ENCODE measurements at places on chromosomes 3 and 15.

DNA sequence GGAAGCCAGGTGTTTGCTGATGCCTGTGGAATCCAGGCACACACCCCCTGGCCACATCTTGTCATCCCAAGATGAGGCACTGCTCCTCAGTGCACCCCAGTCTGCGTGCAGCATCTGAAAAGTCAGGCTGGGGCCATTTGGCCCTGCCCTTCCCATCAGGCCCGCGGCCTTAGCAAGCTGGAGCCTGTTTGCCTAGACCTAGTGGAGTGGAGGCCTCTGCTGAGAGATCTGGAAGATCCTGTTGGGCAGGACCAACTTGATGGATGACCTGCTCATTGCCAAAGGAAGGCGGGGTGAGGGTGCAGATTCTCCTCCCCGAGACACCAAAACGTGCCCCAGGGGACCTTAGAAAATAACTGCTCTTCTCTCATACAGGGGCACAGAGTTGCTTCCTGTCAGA is 220.2 kb downstream of the SHQ1 start:
- DNase-seq = no peak

DNA sequence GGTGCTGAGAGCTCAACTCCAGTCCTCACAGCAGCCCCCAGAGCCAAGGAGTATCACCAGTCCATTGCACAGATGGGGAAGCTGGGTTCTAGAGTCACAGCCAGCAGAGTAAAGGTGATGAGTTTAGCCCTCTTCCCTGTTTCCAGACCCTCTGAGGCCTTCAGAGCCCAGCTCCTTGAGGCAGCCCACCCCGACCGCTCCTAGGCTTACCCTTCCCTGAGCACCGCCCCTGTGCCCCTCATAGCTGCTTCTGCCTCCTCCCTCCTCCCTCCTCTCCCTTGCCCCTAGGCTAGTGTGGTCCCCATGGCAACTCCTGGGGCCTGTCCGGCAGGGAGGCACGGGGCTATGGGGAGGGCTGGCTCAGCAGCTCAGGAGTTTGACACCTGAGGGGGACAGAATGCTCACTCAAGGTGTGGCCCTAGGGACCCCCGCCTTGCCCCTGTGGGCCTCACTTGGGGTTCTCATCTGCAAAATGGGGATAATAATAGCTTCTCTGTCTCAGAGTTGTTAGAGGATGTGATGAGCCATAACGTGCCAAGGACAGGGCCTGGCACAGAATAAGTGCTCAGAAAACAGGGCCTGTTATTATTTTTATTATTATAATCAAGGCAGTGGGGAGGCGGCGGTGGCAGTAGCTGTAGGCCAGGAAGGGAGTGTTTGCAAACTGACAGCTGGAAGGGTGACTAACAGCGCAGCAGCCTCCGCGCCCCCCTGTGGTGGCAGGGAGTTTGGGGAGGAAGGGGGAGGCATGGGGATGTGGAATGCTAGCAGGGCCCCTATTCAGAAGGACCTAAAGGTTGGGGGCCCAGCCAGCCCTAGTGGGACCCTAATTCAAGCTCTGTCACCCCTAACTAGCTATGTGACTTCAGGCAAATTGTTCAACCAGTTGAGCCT is 11.5 kb downstream of the CSK start:
- peak; percentile 65 for DNase-seq

DNA sequence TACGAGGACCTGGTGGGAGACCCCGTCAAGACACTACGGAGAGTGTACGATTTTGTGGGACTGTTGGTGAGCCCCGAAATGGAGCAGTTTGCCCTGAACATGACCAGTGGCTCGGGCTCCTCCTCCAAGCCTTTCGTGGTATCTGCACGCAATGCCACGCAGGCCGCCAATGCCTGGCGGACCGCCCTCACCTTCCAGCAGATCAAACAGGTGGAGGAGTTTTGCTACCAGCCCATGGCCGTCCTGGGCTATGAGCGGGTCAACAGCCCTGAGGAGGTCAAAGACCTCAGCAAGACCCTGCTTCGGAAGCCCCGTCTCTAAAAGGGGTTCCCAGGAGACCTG is 2.5 kb downstream of the CHST2 start:
- no peak for DNase-seq

DNA sequence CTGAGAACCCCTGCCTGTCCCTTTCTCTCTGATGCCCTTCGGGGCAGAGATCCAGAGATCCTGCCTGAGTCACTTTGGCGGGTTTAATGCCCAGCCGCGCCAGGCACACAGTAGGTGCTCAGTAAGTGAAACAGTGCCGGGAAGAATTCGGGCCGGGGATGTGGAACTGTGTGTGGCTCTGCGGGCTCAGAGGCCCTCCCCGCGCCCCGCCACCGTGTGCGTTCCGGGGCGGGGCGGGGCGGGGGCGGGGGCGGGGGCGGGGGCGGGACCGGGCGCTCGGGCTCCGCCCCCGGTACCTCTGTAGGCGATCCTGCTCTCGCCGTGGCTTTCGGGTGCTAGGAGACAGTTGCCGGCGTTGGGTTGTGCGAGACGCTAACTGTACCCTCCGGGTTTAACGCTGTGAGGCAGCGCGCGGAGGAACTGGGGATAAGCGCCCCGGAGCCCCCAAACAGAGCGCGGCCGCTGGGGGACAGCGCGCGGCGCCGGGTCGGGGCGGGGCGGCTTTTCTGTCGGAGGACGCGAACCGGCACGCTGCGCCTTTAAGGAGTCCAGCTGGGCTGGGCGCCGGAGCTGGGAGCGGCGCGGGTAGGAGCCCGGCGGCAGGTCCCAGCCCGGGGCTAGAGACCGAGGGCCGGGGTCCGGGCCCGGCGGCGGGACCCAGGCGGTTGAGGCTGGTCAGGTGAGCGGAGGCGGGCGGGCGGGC is at the start of gene ABHD6:
Gene ABHD6 (plus strand): TSS at position 555 of the 703 bp plus-strand sequence. CDS start 18,795 bp downstream, outside the sequence.
- peak; percentile 68 for DNase-seq

- DNase-seq = no peak
These were observed 10.6 kb downstream of the PARP14 start for GRCh38 chr3:122691195-122691594.

DNA sequence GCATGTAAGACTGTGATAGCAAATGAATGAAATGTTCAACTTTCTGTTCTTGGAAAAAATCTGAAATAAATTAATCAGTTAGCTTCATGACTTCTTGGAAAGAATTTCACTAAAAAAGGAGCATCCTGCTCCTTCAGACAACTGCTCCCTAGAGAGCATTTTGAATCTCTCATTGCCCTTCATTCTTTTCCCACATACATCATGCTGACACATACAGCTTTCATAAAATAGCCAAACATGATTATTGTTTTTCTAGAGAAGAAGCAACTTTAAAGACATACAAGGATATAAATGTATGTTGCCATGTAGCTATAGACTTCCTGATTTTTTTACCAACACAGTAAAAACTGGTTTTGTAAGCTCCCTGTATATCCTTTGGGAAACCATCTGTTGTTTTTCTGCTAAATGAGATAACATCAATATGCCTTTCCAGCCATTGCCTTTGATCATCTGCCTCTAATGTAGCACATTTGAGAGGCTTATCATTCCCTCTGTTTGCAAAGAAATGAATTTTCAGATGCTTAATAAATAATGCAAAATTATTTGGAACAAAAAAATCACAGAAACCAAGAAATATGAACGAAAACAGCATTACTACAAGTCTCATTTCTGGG is 248.2 kb upstream of the GPR149 start:
- DNase-seq = no peak

DNA sequence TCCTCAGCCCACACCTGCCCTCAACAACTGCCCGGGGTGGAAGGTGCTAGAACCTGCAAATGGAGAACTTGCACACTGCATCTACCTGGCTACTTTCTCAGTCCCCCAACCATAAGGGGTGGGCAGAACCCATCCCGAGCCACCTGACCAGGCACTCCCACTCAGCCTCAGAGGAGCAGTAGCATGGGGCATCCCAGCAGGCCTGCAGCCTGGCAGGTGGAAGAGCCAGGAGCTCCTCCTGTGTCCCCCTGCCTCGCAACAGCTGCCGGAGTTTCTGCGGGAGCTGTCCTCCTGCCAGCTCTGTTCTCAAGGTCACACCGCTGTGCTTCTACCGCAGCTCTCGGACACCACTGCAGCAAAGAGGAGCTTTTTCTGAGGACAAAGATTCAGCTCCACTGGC is 27.5 kb downstream of the RAB6B start:
- no peak for DNase-seq

GRCh38 chr15:51864408-51865056 is 35.1 kb downstream of the TMOD3 start:
- no peak for DNase-seq

DNA sequence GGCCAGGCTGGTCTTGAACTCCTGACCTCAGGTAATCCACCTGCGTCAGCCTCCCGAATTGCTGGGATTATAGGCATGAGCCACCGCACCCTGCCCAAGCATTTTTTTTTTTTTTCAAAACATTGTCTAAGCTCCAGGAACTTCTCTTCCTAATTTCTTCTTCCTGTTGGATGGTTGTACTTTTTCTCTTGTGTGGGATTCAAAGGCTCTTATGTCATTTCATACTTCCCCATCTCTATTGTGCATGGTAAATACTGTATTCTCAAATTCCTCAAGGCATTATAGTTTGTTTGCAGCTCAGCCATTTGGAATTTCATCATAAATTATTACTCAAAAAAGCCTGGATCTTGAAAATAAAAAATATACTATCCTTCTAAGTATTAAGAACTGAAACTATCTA is 199.1 kb upstream of the GADL1 start:
- no peak for DNase-seq

- DNase-seq = no peak
These were observed 15.1 kb upstream of the TIPARP start for GRCh38 chr3:156659260-156659659.

DNA sequence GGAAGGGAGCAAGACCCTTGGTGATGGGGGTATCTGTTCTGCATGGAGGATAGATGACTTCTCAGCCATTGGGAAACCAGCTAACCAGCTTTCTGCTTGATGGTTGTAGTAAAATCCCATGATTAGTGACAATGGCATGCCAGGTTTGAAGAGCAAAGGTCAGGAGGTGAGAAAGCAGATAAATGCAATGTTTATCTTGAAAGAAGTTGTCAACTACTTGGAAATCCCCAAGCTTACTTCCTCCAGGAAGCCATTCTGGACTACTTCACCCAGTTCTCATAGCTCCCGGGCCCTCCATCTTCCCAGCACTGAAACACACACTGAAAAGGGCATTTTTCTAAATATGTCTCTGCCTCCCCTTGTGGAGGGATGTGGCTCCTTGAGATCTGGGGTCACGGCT is 51.3 kb downstream of the SMAD3 start:
- DNase-seq = no peak

GRCh38 chr3:9172851-9173321 is 76.6 kb downstream of the SRGAP3 start:
- no peak for DNase-seq

DNA sequence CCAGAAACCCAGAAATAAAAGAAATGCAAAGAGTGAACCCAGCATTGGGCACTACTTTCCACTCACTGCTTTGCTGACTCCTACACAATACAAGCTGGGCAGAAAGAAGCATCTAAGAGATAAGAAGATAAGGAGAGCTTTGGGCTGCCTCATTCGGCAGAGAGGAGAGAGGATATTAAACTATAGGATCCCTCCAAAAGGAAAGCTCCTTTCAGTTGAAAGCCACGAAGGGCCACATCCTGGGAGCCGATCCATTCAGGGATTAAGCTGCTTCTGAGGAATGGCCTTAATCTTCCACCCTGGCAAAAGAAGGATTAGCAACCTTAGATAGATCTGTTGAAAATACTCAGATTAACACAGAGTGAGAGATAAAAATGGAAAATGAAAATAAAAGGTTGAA is 274.9 kb upstream of the PPP2R3A start:
- DNase-seq = no peak

DNA sequence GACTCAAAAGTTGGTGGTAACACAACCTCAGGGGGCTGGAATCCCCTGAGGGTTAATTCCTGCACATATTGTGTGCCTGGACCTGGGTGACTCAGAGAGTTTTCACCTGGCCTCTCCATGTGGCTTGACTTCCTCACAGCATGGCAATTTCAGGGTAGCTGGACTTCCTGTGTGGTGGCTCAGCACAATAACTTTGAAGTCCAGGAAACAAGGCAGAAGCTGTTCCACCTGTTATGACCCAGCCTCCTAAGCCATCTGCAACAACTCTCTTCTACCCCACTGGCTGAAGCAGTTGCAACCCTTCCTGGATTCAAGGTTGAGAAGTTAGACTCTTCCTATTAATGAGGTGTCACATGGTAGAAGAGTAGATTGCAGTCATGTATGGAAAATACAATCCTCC is 58.4 kb downstream of the EDEM1 start:
- no peak for DNase-seq

GRCh38 chr15:57485869-57486268 is 105.8 kb upstream of the MYZAP start:
- DNase-seq = no peak

- no peak for DNase-seq
These were observed 21.2 kb downstream of the STARD5 start for GRCh38 chr15:81302701-81303109.

GRCh38 chr15:38499651-38500050 is 45.7 kb downstream of the FAM98B start:
- DNase-seq = no peak

DNA sequence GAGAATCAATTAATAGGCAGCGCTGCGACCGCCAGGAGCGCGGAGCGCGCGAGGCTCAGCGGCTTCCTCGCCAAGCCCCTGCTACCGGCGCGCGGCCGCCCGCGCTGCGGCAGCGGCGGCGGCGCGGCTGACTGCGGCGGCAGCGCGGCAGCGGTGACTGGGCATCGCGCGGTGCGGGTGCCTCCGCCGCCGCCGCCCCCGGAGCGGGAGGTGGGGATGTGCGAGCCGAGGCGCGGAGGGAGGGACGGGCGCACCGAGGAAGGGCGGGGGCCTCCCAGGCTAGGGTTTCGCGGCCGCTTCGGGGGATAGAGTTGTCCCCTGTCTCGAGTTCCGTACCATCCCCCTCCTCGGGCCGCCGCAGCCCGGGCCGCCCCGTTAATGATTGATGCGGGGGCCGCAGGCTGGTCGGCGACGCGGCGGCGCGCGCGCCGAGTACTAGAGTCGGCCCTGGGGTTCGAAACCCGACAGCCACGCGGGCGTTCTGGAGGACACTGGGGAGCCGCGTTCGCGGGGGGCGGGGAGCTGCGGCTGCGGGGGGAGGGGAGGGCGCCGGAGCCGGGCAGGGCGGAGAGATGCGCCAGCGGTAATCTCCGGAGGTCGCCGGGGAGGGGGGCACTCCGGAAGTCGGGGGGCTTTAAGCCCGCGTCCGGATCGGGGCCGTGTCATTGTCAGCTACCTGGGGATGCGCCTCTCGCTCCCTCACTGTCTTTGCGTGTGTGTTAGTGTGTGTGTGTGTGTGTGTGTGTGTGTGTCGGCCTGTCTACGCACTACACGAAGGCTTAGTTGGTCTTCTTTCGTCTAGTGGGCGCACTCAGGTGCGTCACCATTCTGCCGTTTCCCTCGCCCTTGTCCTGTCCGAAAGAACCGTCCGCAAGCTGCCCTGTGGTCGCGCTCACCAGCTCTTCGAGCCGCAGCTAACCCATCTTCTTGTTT is at the start of gene PAQR9:
Gene PAQR9 (minus strand): TSS at position 159 of the 933 bp plus-strand sequence. CDS start 338 bp downstream, outside the sequence.
- no peak for DNase-seq
